GM23248 (cell line): ENCODE measurements at places on chromosomes 4 and X.

- no peak overlapping the region for H3K27ac ChIP-seq
- peaks cover 21% of the 10 kb centered on the region for H3K4me1 ChIP-seq
- no peak overlapping the region for H3K4me3 ChIP-seq
- H3K27me3 ChIP-seq = no peaks in the 10 kb centered on the region
Measured at GRCh38 chr4:139167774-139168444, 9.1 kb downstream of the ELF2 start.

GRCh38 chr4:3477750-3478430 is 14.8 kb downstream of the DOK7 start:
- no peak overlapping the region for H3K4me3 ChIP-seq
- no peaks in the 10 kb centered on the region for H3K4me1 ChIP-seq
- no peak for DNase-seq
- no peaks in the 10 kb centered on the region; the same call in 1 of the 2 replicates for H3K27me3 ChIP-seq
- no peaks in the 10 kb centered on the region for H3K36me3 ChIP-seq
- H3K27ac ChIP-seq = no peak overlapping the region

DNA sequence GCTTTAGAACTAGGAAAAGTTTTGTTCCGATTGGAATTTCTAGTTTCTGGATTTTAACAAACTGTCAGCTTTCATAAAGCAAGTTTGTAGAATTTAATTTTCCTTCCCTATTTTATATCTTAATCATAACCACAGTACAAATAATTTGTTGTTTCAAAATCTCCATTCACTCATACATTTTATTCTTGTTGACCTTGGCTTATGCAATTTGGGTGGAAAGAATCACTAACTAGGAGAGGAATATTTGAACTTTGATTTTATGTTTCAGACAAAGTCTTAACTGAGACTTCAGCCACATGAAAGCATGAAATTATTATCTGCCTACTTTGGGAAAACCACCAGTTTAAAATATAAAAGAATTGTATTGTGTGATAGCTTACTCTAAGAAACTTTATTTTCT is 427.9 kb downstream of the SPRY1 start:
- H3K36me3 ChIP-seq = no peaks in the 10 kb centered on the region
- no peaks in the 10 kb centered on the region for H3K27me3 ChIP-seq
- peak; percentile 39 for DNase-seq
- H3K4me1 ChIP-seq = peaks cover 38% of the 10 kb centered on the region
- H3K27ac ChIP-seq = no peak overlapping the region
- no peak overlapping the region for H3K4me3 ChIP-seq

DNA sequence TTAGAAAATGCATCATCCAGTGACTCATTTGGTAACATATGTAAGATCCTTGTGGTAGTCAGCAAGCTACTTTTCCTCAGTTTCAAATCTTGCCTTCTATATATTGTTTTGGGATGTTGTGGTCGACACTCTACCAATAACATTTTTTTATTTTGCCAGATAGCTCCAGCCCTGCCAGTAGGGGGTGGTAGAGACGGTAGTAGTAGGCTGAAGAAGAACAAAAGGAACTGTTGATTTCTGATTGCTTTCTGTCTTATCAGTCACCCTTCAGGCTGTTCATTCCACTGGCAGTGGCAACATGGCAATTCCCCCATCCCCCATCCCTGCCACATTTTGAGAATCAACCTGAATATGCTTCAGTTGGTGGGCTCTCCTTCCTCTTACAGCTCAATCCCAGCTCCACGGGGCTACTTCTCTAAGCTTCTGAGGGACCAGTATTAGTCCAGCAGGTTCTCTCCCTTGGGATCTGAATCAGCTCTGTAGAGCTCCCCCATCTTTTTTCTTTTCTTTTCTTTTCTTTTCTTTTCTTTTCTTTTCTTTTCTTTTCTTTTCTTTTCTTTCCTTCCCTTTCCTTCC is 171.5 kb upstream of the VEGFC start:
- no peak overlapping the region for H3K27ac ChIP-seq
- no peaks in the 10 kb centered on the region for H3K4me1 ChIP-seq
- no peak for DNase-seq
- no peaks in the 10 kb centered on the region for H3K36me3 ChIP-seq
- H3K4me3 ChIP-seq = no peak overlapping the region

GRCh38 chrX:19440713-19441112 is 74.6 kb downstream of the MAP3K15 start:
- no peaks in the 10 kb centered on the region for H3K27me3 ChIP-seq
- no peaks in the 10 kb centered on the region for H3K36me3 ChIP-seq
- no peak overlapping the region for H3K27ac ChIP-seq
- no peaks in the 10 kb centered on the region for H3K4me1 ChIP-seq
- peak; percentile 3 for DNase-seq
